NCI-H1105 (cell line): ENCODE measurements at places on chromosomes 1 and 21.
A peak's percentile ranks its signal among the peaks of the same experiment; 100 is the strongest.

DNA sequence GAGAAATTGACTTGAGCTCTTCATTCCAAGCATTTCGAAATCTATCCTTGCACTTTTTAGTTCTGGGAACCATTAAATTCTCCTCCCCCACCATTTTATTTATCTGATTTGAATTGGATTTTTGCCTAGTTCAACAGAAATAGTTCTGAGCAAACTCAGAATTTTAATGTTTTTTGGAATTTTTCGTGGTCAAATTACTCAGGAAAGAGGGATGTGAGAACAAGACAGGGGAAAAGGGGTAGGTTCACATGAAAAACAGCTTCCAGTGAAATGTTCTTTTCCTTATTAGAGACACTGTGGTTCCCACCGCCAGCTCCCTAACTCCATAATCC lies 5.7 kb upstream of the ZNF697 start:
- no peak for DNase-seq

DNA sequence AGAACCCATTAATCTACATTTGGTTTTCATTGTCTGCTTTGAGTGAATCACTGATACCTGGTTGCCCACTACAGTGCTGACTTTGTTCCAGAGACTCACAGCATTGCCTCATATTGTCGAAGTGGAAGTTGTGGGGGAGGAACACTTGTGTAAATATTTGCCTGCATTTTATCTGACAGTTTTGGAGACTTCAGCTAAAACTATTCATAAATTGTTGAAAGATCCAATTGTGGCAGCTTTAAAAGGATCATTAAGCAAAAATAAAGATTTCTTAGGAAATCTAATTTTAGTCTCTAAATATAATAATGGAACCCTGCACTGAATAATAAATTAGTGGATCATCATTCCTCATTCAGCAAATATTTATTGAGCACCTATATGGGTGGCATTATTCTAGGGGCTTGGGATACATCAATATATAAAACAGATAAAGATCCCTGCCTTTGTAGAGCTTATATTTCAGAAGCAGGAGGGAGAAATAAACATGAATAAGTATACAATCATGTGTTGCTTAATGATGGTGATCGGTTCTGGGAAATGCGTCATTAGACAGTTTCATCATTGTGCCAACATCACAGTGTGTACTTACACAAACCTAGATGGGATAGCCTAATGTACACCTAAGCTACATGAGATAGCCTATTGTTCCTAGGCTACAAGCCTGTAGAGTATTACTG lies 73.5 kb downstream of the OSBPL9 start:
- DNase-seq = no peak

DNA sequence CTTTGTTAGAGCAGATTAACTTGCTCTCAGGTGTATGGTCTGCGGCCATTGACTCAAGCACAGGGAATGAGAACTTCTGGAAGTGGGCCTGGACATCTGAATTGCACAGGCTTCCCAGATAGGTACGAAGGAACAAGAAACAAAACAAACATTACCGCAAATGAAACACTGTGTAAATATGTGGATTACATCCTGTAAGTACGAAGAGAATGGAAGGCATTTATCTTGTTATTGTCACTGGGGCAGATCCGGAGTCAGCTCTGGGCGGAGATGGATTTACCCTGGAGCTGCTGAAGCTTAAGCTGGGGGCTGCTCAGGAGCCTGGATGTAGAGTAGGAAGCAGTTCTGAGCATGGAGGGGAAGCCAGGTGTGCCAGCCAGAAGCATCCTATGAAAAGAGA lies 6.8 kb downstream of the HES2 start:
- DNase-seq = no peak

GRCh38 chr1:213457186-213457585 lies 406.1 kb downstream of the RPS6KC1 start:
- no peak for DNase-seq

GRCh38 chr1:209759829-209760359 lies 4.0 kb downstream of the TRAF3IP3 start:
- DNase-seq = no peak

GRCh38 chr1:246151796-246152434 lies 355.2 kb downstream of the SMYD3 start:
- no peak for DNase-seq

DNA sequence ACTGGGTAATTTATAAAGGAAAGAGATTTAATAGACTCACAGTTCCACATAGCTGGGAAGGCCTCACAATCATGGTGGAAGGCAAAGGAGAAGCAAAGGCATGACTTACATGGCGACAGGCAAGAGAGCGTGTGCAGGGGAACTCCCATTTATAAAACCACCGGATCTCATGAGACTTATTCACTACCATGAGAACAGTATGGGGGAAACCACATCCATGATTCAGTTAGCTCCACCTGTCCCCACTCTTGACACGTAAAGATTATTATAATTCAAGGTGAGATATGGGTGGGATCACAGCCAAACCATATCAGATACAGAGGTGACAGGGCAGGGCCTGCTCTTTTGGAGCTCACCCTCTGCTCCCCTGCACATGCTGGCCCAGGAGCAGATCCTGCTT lies 31.4 kb upstream of the TMEM61 start:
- DNase-seq = no peak

DNA sequence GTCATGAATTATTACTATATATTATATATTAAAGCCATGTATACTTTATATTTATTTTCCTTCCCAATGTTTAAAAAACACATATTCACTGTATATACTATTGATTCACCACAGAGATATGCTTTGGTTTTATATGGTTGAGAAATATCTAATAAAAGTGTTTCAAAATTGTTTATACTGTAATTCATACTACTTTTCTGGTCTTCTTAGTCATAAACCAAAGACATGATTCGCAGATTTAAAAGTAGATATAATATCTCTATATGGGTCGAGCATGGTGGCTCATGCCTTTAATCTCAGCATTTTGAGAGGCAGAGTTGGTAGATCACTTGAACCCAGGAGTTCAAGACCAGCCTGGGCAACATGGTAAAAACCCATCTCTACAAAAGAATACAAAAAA lies 738.4 kb downstream of the USP25 start:
- no peak for DNase-seq

DNA sequence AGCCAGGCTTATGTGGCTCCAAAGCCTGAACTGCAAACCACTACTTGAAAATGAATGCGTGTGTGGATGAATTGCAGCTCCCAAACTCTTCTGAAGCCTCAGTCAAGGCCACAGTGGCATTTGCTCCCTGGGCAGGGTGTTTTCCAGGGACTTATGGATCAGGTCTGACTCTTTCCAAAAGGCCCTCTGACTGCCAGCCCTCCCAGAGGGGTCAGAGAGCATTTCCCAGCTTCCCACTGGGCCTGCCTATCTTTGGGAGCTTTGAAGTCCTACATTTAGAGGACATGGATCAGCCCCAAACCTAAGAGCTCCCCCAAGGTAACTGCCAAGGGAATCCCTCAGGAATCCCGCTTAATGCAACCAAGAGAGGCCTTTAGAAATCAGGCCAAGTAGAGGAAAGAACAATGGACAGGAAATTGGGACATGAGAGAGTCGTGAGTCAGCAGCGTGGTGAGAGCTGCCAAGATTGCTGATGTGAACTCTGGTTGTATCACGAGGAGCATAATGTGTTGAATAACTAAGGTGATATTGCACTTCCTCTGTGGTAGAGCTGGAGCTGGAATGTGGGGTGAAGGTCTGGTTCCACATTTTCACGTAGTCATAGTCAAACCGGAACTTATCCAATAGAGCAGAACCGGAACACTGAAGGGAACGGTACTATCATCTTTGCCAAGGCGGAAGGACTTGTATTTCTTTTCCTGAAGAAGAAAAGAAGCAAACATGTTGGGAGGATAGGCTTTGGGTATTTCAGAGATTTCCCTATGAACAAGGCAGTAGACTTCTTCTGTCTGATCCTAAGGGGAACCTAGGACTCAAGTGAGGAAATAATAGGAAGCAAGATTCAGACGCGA lies 99.4 kb upstream of the JUN start:
- DNase-seq = no peak

- no peak for DNase-seq
Measured at GRCh38 chr1:1094981-1095380, 20.9 kb upstream of the RNF223 start.

DNA sequence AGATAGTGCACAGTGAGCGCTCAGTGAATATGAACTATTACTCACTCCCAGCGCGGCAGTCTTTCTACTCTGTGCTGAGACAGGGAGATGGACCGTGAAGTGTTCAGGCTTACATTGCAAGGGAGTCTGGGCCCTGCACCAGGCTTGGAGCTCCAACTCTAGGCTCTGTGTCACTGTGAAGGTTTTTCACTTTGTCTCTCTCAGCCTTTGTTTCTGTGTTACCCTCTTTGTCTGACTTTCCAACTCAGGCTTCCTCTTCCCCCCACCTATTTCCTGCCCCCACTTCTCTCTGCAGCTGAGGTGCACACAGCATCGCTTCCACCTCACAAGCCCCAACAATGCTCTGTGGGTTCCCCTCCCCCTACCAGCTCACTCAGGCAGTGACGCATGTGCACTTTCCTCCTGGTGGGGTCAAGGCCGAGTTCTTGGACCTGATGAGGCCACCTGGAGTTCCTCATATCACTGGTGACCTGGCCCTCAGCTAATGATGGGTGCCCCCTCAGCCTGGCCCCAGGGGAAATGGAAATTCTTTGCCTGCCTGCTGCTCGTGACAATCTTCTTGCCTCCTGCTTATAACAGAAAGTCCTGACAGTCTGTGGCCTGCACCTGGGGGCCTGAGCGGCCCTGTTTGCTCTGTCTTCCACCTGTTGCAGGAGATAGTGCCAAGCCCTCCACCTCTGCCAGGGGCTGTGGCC lies 1.1 kb upstream of the LCK start:
- DNase-seq = no peak

DNA sequence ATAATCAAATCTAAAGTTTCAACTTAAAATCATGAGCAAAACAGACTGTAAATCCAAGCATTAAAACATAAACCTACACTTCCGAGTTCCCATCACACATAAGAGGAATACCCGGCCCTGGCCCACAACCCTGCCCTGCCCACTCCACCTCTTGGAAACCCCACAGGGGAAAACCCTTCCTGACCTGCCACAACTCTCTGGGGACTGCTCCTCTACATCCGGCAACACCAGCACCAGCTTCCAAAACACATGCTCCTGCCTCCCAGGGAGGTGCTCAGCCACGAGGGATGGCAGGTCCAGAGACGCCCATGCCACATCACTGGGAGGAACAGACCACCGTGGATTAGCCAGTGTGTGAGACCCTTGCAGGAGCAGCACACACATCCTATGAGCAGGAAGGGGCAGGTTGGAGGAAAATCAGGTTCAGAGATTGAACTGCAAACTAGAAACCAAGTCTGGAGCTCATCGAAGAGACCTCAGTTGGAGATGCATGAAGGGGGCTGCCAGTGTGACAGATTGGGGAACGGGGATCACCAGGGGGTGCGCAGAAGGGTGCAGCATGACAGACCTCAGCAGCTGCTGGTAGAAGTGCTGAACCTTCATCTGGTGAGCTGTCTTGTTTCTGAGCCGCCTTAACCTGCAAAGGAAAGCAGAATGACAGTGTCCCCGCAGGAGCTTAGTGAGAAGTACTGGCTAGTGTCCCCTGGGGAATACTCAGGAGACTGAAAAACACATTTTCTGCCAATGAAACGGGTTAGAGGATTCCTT lies 25.8 kb upstream of the LSS start:
- DNase-seq = no peak

DNA sequence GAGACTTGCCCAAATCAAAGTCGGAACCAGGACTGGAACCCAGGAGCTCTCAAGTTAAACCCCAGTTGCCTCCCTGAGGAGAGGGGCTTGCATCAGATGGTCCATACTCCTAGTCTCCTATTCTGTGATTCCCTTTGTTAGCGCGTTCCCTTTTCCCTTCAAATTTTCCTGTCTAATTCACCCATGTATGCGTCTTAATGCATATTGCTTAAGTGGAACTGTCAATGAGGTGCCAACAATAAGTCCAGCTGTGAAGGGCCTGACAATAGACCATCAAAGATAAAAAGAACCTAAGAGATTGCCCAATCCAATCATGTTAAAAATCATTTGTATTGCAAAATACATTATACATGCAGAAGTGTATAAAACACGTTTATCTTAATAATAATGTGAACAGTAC lies 634 bp upstream of the SPATA6 start:
- DNase-seq = peak; percentile 13

GRCh38 chr1:54558434-54559030 lies 10.5 kb downstream of the ACOT11 start:
- no peak for DNase-seq

- no peak for DNase-seq
Measured at GRCh38 chr1:150192012-150192411, 42.3 kb downstream of the PLEKHO1 start.

DNA sequence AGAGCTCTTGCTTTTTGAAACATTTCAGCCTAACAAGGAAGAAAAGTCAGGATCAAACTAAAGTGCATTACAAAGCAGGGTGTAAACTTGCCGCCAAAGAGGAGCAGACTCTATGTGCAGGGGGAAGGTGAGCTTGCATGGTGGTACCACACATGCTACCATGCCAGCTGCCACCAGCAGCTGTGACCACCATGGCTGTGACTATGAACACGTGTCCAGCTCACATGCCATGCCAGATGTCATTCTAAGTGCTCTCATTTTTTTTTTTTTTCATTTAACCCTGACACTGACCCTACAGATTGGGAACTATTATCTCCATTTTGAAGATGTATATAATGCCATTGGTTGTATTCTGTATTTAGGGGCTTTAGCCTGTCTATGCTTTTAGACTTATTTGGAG lies 79.0 kb downstream of the PCP4 start:
- DNase-seq = no peak

DNA sequence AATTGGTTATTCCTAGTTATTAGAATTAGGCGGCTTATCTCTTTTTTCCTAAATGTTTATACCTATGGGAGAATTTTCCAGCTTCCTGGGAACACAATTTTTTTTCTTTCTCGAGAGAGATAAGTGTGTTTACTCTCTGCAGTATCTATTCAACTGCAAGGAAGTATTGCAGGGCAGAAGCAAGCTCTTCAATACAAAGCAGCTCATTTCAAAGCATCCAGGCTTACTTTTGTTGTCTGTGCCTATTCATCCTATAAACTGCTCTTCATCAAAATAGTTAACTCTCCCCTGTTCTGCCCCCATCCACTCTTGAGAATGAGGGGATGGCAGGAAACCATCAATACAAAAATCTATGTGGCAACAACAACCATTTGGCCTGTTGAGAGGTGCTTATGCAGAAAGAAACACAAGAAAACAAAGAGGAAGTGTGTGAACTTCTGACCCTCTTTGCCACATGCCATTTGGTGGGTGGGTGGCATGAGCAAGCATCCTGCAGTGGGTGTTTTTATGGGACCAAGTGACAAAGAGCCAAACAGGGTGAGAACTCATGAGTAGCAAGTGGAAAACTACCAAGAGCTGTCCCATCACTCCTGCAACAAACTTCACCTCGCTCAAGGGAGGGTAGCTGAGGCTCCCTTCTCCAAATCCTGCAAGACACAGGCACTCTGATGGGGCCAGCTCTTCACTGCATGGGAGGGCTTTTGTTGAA lies 50.6 kb upstream of the MRPS6 start:
- DNase-seq = no peak

GRCh38 chr21:38299671-38300070 lies 42.9 kb downstream of the KCNJ15 start:
- DNase-seq = no peak

GRCh38 chr21:31034378-31034777 lies 3.9 kb downstream of the KRTAP19-8 start:
- DNase-seq = no peak

GRCh38 chr1:47986761-47987200 lies 10.4 kb downstream of the TRABD2B start:
- peak; percentile 13 for DNase-seq
